Activated CD8-positive, alpha-beta T cell treated with anti-CD3 and anti-CD28 coated beads, Interleukin-2, amount 10 ng/mL, durations not matched to agents 7 days and 5 days (primary cell): ENCODE measurements at places on chromosomes 16 and 17. TPM values are rescaled to one million over a fixed set of nuclear protein-coding genes. Genes with fewer than 3 reads are reported as not detected.

GRCh38 chr17:45970659-45971058 is 28.4 kb upstream of the STH start:
- no peak for DNase-seq

GRCh38 chr17:35051183-35051578 is 12.3 kb downstream of the RFFL start:
- DNase-seq, result peak; percentile 62

GRCh38 chr17:12637015-12637414 is 28.7 kb upstream of the MYOCD start:
- DNase-seq, result no peak

GRCh38 chr16:22912654-22913053 is 98.7 kb downstream of the HS3ST2 start:
- DNase-seq, result no peak

DNA sequence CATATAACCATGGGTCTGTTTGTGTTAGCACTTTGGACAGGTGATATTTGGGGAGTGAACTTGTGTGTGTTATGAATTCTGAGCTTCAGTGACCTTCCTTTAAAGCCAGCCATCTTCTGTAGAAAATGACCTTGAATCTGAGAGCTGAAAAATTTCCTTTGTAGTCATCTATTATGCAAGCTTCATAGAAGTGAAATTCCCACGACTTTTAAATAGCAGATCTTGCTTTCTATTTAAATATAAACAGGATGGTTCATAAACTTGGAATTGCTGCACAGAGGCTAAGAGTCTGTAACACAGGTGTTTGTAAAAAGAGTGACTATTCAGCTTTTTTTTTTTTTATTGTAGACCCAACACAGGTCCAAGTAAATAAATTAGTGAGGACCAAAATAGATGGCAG is 85.5 kb downstream of the MARCHF10 start:
- no peak for DNase-seq

DNA sequence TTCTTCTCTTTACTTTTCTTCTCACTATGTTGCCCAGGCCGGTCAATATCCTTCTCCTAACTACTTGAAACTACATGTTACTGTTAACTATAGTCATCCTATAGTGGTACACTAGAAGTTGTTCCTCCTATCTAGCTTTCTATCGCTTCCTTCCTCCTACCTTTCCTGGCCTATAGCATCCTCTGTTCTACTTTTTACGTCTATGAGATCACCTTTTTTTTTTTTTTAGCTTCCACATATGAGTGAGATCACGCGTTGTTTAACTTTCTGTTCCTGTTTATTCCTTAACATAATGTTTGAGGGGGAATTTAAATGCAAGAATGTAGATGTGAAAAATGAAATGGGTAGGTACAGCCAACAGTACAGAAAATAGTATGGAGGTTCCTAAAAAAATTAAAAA is 30.5 kb upstream of the YPEL2 start:
- DNase-seq, result no peak

DNA sequence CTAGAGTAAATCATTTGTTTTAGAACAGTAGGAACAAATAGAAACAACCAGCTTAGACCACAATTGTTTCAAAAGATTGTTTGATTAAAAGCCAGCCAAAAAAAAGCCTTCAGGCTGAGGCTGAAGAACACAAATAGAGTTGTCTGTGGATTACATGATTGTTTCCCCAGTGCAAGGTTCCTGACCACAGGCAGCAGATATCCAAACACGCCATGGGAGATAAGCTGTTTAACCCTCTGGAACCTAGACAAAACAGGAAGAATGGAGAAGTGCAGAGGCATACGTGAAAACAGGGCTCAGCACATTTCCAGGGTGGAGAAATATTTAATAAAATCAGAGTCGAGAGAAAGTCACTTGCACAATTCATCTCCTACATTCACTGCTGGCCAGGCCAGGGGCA is 21.0 kb downstream of the ATPAF2 start:
- no peak for DNase-seq

Gene ABCA8
- total RNA-seq, result not detected

Gene NEK8
- total RNA-seq, result 4.8 TPM

Gene MSLN
- not detected for total RNA-seq

Gene CCL18
- not detected for total RNA-seq

Gene ADGRG1
- 3.3 TPM for total RNA-seq

Gene CDRT15
- total RNA-seq, result not detected
